ENCODE measurements at places on chromosomes 5 and 9.

- H3K27ac ChIP-seq = no peak overlapping the region
- no peak for DNase-seq
- no peak overlapping the region for H3K4me3 ChIP-seq
- no peaks in the 10 kb centered on the region for H3K36me3 ChIP-seq
- no peaks in the 10 kb centered on the region for H3K27me3 ChIP-seq
Observed at GRCh38 chr5:71939452-71940230, 167.6 kb upstream of the MAP1B start.

DNA sequence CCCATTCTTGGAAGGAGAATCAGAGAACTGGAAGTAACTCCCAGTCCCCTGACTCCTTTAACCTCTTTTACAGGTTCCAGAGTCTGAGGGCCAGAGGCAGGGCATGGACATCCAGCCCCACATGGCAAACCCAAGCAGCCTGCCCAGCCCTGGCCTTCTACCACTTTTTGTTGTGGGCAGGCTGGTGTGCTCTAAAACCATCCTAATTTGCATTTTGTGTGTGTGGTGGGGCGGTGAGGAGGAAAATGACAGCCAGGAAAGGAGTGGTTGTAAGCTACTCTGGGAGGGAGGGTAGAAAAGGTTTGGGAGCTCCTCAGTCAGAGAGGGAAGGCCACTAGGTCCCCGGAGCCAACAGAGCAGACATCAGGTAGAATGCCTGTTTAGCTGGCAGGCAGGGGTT is 90.6 kb downstream of the PSD2 start:
- no peak overlapping the region for H3K27ac ChIP-seq
- no peaks in the 10 kb centered on the region for H3K36me3 ChIP-seq
- H3K27me3 ChIP-seq = no peaks in the 10 kb centered on the region
- H3K4me1 ChIP-seq = no peaks in the 10 kb centered on the region

- no peaks in the 10 kb centered on the region for H3K36me3 ChIP-seq
- no peaks in the 10 kb centered on the region for H3K27me3 ChIP-seq
Observed at GRCh38 chr5:93572608-93573353, 8.2 kb downstream of the NR2F1-AS1 start.

DNA sequence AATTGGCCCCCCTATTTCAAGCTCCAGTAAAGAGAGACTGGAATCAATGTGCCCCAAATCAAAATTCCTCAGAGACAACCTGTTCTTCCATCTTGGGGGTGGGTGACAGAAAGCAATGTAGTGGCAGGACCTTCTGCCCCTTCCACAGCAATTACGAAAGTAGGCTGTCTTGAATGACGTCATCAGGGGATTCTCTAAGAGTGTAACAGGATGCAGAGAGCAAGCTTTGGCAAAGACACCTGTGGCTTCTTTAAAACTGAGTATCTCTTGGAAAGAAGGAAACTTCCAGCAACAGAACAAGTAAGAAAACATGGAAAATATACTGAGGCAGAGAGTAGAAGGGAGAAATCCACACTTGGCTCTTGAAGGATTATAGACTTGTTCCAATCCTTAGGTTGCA is 247.6 kb upstream of the PDE4D start:
- H3K27ac ChIP-seq = no peak overlapping the region
- no peak overlapping the region for H3K4me3 ChIP-seq
- no peaks in the 10 kb centered on the region for H3K4me1 ChIP-seq

- no peaks in the 10 kb centered on the region for H3K36me3 ChIP-seq
- no peaks in the 10 kb centered on the region for H3K27me3 ChIP-seq
- H3K4me3 ChIP-seq = no peak overlapping the region
Observed at GRCh38 chr5:56447232-56447631, 214.1 kb upstream of the ANKRD55 start.

DNA sequence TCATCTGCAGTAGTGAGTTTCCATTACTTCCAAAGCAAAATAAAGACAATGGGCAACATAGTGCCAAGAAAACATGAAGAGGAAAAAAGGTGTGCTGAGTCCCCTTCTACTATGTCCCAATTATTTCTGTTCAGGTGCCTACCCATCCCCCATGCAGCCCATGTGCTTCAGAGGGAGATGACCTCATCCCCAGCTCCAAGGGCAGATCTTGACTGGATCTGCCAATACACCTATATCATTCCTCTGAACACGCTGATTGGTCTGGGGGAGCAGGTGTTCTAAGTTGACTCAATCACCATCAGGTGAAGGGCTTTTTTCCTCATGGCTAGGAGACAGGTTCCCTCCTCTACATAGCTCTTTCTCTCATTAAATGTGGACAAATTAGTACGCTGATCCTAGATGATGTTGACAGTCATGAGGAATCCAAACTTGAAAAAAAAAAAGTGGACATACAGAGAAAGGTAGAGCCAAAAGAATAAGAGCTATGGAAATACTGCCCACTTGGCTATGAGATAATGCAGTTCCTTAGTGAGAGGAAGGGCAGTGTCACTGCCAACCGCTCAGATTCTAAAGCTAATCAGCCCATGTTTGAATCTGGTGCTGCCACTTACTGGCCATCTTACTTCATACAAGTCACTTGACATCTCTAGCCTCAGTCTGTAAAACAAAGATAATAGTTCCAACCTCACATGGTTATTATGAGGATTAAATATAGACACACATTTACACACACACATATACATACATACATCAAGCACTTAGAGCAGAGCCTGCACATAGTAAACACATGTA is 23.1 kb downstream of the PRELID2 start:
- no peak overlapping the region for H3K4me3 ChIP-seq
- H3K4me1 ChIP-seq = 0 out of 2 replicates have a peak, but pooled peaks cover 4% of the 10 kb centered on the region
- no peak overlapping the region for H3K27ac ChIP-seq
- no peak for DNase-seq
- H3K27me3 ChIP-seq = no peaks in the 10 kb centered on the region

- no peak for DNase-seq
- H3K27ac ChIP-seq = no peak overlapping the region
- H3K27me3 ChIP-seq = no peaks in the 10 kb centered on the region
- H3K4me1 ChIP-seq = peaks cover 10% of the 10 kb centered on the region
Observed at GRCh38 chr5:75460942-75461610, 50.4 kb downstream of the CERT1 start.

- no peaks in the 10 kb centered on the region for H3K27me3 ChIP-seq
- DNase-seq = no peak
- no peaks in the 10 kb centered on the region for H3K4me1 ChIP-seq
- H3K4me3 ChIP-seq = no peak overlapping the region
Observed at GRCh38 chr5:123097871-123098735, 9.1 kb downstream of the PRDM6 start.

DNA sequence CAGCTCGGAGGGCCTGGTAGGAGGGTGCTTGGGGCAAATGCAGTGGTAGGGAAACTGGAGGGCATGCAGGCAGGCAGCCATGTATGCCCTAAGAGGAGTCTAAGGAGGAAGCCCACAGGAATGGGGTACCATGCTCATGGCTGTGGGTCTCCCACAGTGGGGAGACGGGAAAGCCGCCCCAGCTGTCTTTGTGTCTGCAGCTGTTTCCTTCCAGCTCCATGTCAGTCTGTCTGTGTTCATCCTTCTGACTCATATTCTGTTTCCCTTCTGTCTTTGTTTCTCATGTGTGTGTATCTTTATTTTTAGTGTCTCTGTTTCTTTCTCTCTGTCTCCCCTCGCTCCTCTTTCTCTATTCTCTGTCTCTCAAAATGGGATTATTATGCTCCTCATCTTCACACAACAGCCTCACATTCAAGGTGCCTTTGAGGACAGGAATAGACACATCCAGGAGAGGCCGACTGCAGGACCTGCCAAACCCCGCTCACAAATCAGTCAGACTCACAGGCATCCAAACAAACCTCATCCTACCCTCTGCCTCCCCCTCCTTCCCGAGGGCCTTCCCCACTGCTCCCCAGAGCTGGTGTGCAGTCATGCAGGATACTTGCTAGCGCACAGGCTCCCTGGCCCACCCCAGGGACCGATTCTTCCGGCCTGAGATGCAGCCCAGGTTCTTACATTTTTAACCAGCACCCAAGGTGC is 68.4 kb upstream of the RARS1 start:
- H3K36me3 ChIP-seq = no peaks in the 10 kb centered on the region
- no peak overlapping the region for H3K27ac ChIP-seq
- DNase-seq = no peak
- no peaks in the 10 kb centered on the region for H3K4me1 ChIP-seq

GRCh38 chr5:151180291-151180690 is 22.7 kb upstream of the ANXA6 start:
- no peaks in the 10 kb centered on the region for H3K36me3 ChIP-seq
- no peaks in the 10 kb centered on the region for H3K4me1 ChIP-seq
- H3K4me3 ChIP-seq = no peak overlapping the region
- no peaks in the 10 kb centered on the region for H3K27me3 ChIP-seq
- no peak for DNase-seq

DNA sequence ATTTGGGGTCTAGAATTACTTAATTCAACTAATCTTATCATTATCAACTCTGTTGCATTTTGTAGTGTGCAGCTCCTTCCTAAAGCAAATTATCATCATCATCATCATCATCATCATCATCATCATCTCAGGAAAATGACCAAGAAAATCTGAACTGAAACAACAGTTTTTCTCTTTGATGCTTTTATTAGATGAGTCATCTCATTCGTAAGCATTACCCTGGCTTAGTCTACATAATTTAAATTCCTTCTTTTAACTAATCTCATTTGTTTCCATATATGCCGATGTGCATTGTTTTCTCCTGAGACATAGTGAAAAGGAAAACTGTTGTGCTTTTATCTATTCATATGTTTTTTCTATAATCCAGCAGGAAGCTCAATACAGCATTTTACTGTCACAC is 173.0 kb upstream of the PDE4D start:
- H3K4me3 ChIP-seq = no peak overlapping the region
- H3K4me1 ChIP-seq = no peaks in the 10 kb centered on the region
- H3K27ac ChIP-seq = no peak overlapping the region
- no peak for DNase-seq

Measured in MM.1S (cell line).